ENCODE measurements at places on chromosomes 16 and 17.

- DNase-seq, result no peak
Observed at GRCh38 chr16:84150926-84151325, 5.8 kb downstream of the DNAAF1 start.

DNA sequence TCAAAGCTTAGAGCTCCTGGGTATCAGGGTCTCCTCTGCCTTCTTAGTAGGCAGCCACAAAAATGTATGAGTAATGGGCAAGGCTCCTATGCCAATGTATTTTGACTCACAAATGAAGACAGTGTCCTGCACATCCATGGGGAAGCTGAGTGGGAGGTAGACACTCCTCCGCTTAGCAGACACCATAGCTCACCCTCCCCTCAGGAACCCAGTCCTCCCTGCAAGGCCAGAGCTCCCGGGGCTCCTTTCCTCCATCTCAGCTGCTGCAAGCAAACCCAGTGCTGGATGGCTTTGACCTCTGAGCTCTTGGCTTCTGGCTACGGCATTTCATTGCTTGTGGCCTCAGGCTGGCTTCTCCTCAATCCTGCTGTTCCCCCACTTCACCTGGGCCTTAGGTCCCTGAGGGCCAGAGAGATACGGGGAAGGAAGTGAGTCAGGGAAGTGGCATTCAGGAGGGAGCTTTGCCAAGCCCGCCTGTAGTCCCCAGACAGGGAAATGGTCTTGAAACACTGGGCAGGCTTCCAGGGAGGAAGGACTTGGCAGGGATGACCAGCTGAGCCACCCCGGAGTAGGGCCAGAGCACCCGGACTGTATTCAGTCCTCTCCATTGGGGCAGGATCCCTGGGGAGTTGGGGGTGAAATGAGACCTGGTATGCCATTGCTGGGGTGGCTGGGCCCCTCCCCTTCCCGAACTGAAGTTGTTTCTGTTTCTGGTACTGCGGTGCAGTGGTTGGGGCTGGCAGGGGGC, 4.5 kb downstream of the ABCC3 start:
- DNase-seq, result peak; percentile 99

- no peak for DNase-seq
Observed at GRCh38 chr17:13025687-13026086, 7.9 kb upstream of the ELAC2 start.

DNA sequence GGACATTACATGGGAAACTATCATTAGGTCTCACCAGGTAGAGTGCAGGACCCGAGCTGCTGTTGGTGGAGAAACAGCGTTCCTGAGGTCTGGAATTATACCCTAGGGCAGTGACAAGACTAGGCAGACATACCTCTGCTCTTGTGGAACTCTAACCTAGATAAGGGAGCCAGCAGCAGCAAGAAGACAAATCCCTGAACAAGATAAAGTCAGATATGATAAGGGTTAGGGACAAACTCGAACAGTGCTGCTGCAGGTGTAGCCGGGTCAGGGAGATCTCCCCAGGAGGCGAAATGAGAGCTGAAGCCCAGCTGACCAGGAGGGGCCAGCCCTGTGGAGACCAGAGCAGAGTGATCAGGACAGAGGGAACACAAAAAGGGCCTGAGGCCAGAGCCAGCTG, 34.7 kb downstream of the ARSG start:
- no peak for DNase-seq

DNA sequence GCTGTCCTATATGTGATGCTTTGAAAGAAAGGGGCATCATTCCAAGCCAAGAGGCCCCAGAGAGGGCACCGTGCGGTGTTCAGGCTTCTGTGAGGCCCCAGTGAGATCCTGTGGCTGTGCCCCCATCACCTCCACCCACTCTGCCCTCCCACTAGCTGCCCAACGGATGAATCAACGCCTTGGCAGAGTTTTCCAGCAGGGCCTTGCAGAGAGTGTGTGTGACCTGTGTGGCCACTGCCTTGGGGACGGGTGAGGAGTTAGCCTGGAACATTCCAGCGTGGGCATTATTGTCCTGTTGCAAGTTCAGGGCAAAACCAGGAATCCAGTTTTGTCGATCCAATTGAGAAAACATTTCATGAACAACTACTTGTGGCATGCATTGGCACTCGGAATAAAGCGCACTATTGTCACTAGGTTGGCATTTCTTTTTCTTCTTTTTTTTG, 53.7 kb downstream of the SF3B3 start:
- DNase-seq, result peak; percentile 43

- DNase-seq, result peak; percentile 88
Observed at GRCh38 chr16:85220125-85220839, 108.0 kb upstream of the CIBAR2 start.
